Activated naive CD8-positive, alpha-beta T cell treated with anti-CD3 and anti-CD28 coated beads for 36 hours (primary cell): ENCODE measurements at places on chromosomes 4 and X. TPM values are rescaled to one million over a fixed set of nuclear protein-coding genes. Genes with fewer than 3 reads are reported as not detected.

The MSX1 gene
- total RNA-seq: 0.10 TPM

The OTC gene
- total RNA-seq: not detected

DNA sequence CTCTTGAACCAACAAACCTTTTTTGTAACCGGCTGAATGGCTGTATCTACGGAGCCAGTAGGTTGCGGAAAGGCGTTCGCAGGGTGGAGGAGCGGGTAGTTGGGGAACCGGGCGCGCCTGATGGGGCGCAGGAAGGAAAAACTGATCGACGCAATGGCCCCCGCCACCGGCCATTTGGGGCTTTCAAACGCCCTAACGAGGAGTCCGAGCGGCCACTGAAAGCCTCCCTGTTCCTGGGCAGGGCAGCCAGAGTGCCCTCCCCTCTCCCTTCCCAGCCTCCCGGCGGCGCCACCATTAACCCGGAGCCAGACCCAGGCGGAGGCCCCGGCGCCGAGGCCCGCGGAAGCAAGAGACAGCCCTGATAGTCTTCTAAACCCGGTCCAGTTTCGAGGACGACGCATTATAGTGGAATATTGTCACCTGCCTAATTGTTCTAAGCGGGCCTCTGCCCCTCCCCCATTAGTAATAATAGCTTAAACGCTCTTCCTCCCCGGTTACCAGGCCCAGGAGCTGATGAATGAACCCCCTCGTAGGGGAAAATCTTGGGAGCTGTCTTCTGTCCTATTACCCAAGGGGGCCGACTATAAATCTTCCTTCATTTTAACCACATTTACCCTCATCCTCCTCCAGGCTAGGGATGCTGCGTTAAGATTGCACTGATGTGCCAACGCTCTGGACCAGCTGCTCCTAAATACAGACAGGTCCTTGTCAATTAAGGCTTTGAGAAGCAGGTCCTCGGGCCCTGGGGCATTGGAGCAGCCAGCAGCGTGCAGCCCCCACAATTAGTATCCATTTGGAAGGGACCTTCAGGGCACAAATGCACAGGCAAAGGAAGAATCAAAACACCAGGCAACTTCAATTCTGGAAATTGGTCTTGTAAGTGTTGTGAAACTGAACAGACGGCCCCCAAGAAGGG, 61.6 kb upstream of the TMEM33 start:
- no peak overlapping the region for H3K4me3 ChIP-seq
- H3K36me3 ChIP-seq: no peaks in the 10 kb centered on the region
- H3K27ac ChIP-seq: no peak overlapping the region
- DNase-seq: no peak
- H3K27me3 ChIP-seq: peaks cover 95% of the 10 kb centered on the region

The PRSS48 gene
- total RNA-seq: not detected

The NDNF gene
- total RNA-seq: not detected

The POU3F4 gene
- not detected for total RNA-seq

DNA sequence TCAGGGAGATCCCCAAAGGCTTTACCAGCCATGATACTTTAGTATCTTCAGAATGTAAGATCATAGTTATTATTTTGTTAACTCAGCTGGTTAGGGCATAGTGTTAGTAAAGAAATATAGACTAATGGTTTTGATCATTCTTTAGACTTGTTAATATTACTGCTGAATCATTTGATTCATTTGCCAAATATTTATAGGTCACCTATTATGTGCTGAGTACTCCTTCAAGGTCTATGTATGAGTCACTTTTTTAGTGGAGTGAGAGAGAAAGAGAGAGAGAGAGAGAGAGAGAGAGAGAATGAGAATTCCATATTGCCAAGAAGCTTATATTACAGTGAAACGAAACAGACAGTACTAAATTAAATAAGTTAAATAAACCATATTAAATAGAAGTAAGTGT, 110.3 kb downstream of the UBE2NL start:
- no peak overlapping the region for H3K27ac ChIP-seq
- no peak overlapping the region for H3K4me3 ChIP-seq
- H3K27me3 ChIP-seq: no peaks in the 10 kb centered on the region
- no peak for DNase-seq
